ENCODE measurements at places on chromosomes 2 and 18.

DNA sequence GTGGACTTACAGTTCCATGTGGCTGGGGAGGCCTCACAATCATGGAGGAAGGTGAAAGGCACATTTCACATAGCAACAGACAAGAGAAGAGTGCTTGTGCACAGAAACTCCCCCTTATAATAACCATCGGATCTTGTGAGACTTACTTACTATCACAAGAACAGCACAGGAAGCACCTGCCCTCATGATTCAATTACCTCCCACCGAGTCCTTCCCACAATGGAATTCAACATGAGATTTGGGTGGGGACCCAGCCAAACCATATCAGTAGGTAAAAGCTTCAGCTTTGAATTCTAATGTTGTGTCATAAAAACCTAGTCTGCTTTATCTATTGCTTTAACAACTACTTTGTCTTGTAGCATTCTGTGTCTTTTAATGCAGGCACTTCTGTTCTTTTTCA lies 140.4 kb upstream of the PIK3C3 start:
- no peak for DNase-seq

- DNase-seq = no peak
These were observed 84.3 kb downstream of the ACSL3 start for GRCh38 chr2:222944971-222945740.

DNA sequence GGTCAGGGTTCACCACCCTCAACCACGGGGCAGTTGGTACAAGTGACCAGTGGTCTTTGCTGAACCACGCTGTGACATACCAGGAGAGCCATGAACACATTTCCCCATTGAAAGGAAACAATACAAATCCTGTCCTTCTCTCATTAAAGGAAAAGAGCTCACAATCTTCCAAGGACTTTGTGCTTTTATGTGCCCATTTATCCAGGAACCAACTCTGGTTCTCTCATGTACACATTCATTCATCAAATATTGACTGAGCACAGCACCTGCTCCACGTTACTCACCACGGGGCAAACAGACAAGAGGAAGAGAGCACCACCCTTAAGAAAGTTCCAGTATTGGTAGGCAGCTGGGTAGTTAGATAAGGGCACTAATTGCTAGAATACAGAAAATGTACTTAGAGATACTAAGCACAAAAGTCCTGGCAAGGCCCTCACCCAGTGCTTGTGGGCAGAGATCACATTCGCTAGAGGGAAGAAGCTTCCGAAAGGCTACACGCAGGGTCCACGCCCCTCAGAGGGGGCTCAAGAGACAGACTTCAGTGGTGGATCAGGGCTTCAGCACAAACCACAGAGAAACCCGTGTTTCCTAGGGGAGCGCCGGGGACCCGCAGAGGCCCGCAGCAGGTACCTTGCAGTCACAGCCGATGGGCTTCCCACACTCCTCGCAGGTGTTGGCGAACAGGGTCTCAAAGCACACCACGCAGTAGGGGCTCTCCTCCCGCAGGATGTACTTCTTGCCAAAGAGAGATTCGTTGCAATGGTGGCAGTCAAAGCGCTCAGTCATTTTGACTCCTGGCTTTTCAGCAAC lies 12.9 kb downstream of the FHL2 start:
- DNase-seq = no peak

DNA sequence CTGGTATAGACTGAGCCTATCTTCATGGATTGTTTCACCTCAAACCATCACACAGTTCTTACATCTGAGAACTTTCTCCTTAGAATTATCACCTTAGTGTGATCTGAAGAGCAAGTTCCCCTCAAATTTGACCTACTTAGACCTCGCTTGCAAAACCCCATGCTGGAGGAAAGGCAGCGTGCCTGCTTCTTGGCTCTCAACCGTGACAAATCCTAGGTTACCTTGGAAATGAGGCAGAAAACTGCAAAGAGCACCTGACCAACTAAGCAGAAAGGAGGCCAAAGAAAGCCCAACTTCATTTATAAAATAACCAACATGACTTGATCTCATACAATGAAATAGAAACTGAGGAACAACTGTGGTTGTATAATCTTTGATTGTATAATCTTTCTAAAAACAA lies 146.4 kb downstream of the RAB3GAP1 start:
- DNase-seq = no peak

DNA sequence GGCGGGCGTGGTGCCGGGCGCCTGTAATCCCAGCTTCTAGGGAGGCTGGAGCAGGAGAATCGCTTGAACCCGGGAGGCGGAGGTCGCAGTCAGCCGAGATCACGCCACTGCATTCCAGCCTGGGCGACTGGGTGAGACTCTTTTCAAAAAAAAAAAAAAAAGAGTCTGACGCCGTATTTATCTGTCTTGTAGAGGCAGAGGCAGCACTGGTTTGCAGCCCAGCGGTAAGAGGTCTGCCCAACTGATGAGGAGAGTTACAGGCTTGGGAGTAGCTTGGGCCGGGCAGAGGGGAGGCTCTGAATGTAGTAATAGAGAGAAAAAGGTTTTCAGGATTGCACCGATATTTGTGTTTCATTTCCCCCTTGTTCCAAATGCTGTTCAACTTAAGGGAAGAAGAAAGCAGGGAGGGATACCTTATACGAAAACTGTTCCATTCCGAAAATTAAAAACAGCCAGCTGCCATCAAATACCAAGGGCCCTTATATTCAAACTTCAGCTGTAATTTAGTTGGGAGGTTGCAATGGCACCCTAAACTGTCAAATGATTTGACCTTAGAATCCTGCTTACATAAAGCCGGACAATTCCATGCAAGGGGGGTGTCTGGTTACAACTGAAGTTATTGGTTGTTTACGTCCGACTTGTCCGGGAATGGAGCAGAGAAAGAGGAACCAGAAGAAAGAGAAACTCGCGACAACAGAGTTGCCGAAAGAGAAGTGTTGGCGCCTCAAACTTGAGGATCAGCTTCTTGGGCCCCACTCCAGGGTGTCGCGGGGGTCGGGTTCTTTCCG lies 9.2 kb upstream of the SP9 start:
- no peak for DNase-seq

DNA sequence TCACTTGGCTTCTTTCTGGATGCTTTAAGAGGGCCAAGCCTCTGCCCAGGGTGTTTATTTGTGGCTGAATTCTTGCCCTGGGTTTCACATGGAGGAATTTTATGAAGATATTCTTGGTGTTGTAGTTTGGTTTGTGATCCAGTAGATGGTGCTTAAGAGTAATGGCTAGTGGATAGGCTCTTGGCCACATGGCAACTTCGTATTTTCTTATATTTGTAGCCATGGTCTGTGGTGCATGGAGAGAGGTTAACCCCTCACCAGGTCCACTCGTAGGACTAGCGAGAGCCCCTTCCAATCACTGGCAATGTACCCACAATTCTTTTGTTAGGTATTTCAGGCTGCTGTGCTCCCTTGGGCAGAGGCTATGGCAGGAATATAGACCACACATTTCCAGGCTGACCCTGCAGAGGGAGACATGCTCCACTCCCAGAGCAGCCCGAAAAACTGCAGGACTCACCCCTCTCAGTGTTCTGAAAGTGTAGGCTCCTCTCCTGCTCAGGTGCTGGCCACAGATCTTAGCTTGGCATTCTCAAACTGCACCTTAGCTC lies 582.1 kb upstream of the SETBP1 start:
- no peak for DNase-seq

GRCh38 chr2:176085120-176085788 lies 1.5 kb upstream of the EVX2 start:
- no peak for DNase-seq

- no peak for DNase-seq
These were observed 31.8 kb upstream of the SULT1C4 start for GRCh38 chr2:108345951-108346350.

DNA sequence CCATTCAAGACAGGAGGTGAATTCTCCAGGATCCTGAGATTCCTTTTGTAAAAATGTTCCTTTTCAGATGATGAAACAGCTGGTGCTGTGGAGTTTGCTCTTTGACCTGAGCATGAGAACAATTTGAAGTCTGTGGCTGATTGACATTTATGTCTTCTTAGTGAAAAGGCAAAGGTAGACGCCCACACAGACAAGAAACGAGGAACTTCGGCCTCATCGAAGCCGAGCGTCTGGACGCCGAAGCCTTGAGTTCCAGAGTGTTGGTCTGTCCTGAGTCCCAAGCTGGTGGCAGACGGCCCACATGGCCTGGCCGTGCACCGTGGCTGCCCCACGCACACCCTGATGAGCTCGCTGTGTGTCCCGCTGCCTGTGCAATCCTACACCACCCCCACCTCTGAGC lies 20.7 kb upstream of the SNTG2 start:
- no peak for DNase-seq

GRCh38 chr2:33240178-33240577 lies 236.3 kb upstream of the RASGRP3 start:
- no peak for DNase-seq

GRCh38 chr2:222038067-222038802 lies 260.6 kb downstream of the PAX3 start:
- DNase-seq = no peak

GRCh38 chr18:75135158-75135725 lies 73.7 kb downstream of the PTGR3 start:
- DNase-seq = no peak

DNA sequence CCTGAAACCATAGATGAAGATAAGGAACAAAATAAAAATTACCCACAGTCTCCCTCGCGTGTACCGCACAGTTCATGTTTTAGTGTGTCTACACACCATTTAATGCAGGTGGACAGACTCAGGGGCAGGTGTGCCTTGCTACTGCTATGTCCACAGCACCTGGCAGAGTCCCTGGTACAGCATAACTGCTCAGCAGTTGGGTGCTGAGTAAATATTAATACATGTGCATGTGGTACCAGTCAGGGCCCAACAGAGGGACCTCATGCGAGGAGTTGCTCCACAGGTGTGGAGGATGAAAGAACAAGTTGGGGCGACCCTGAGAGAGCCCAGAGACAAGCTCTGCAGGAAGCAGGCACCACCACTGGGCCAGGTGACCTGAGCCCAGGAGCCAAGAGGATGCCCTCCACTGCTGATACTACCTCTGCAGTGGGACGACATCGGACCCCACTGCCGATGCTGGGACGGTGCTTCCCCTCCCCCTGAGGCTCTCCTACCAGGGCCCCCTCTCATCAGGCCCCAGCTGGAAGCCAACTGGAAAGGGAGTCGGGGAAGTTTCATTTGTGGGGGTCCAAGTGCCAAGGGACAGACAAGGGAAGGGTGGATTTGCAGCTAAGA lies 100.8 kb downstream of the NEDD4L start:
- DNase-seq = no peak

GRCh38 chr18:21040466-21040865 lies 71.1 kb downstream of the ROCK1 start:
- DNase-seq = no peak

- no peak for DNase-seq
These were observed 8.9 kb upstream of the ID2 start for GRCh38 chr2:8672940-8673339.

Data from KG1 (cell line).